ENCODE measurements at places on chromosomes 1 and 21. TPM values are rescaled to one million over a fixed set of nuclear protein-coding genes. Genes with fewer than 3 reads are reported as not detected.

DIRAS3 gene
- 0.47 TPM for total RNA-seq

- H3K4me3 ChIP-seq, result no peak overlapping the region
- no peaks in the 10 kb centered on the region for H3K4me1 ChIP-seq
- peaks cover 27% of the 10 kb centered on the region for H3K27me3 ChIP-seq
- DNase-seq, result no peak
- no peak overlapping the region for H3K27ac ChIP-seq
Measured at GRCh38 chr1:166924823-166925541, 48.9 kb upstream of the TADA1 start.

DNA sequence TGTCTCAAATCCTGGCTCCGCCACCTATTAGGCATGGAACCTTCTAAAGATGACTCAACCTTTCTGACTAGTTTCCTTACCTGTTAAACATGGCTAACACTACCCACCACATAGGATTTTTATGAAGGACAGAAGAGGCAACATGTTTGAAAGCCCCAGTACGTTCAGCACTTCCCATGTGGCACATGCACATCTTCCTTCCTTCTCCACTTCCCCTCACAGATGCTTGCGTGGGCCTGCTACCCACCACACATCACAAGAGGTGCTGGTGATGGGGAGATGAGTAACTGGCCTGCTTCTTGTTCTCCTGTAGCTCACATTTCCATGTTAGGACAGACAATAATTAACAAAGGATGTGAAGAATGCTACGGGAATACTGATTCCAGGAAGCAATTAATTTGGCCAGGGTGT is 7.1 kb downstream of the ZBTB21 start:
- peak; percentile 25 for DNase-seq
- peak overlapping the region; percentile 90 for H3K27ac ChIP-seq
- no peaks in the 10 kb centered on the region for H3K27me3 ChIP-seq

GRCh38 chr1:113615425-113615824 is 143.9 kb downstream of the PHTF1 start:
- H3K27ac ChIP-seq, result no peak overlapping the region
- peaks cover 2% of the 10 kb centered on the region for H3K36me3 ChIP-seq
- no peaks in the 10 kb centered on the region for H3K27me3 ChIP-seq
- no peak for DNase-seq
- H3K4me1 ChIP-seq, result peaks cover 7% of the 10 kb centered on the region

- H3K4me1 ChIP-seq, result peaks cover 6% of the 10 kb centered on the region
- peaks cover 20% of the 10 kb centered on the region for H3K27me3 ChIP-seq
- no peak overlapping the region for H3K4me3 ChIP-seq
- no peaks in the 10 kb centered on the region for H3K36me3 ChIP-seq
- no peak overlapping the region for H3K27ac ChIP-seq
Measured at GRCh38 chr1:246790364-246790763, 66.2 kb downstream of the SCCPDH start.

DNA sequence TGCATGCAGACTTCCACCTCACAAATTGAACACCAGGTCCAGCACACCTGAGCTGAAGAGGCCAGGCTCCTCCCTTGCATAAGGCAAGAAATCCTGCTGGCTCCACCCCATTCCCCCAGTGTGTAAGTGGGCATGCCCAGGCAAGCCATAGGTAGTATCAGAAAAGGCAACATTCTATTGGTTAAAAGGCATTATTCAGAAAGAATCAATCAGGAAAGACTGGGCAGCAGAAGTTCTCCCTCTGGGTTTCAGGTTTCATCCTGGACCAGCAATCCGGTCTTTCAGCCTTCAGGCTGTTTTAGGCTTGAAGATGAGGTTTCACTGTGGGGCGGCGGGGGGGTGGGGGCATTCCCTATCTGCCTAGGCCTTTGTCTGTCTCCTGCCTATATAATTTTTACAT is 42.0 kb upstream of the LHX8 start:
- H3K27me3 ChIP-seq, result no peaks in the 10 kb centered on the region
- no peak overlapping the region for H3K4me3 ChIP-seq
- H3K27ac ChIP-seq, result no peak overlapping the region
- no peaks in the 10 kb centered on the region for H3K36me3 ChIP-seq

DNA sequence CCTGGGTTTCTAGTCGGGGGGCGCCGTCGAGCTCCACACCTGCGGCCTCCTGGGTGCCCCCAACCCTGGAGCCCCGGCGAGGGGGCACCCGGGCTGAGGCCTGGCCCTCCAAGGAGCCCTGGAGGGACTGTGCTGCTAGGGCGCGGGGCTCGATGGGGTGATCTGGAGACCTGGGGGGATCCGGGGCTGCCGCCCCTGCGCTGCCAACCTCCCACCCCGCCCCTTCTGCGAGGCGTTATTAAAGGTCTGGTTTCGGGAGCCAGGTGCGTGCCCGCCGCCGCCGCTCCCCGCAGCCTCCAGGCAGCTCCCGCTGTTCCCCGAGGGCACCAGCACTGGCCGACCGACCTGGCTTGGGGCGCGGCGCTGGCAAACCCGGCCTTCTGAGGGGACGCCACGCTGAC is 746 bp upstream of the POFUT2 start:
- no peaks in the 10 kb centered on the region for H3K27me3 ChIP-seq
- peaks cover 11% of the 10 kb centered on the region for H3K4me1 ChIP-seq
- no peak for DNase-seq

C2CD4D gene
- 0.68 TPM for total RNA-seq
